B cell (primary cell): ENCODE measurements at places on chromosomes 6 and 20. TPM values are rescaled to one million over a fixed set of nuclear protein-coding genes. Genes with fewer than 3 reads are reported as not detected.

DNA sequence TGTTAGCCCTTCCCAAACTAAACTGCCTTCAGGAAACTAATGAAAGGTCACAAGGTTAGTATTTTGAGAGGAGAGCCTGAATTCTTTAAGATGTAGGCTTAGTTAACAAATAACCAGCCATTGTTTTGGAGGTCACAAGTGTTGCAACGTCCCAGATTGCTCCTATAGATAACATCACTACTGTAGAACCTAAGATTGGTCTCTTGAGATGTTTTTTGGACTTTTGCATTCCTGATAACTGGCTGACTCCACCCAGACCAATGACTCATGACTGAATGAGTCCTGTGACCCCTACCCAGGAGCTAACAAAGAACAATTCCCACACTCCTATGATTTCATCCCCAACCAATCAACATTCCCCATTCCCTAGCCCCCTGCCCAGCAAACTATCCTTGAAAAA lies 178.8 kb downstream of the SCP2D1 start:
- no peak for DNase-seq

GRCh38 chr20:46970937-46971630 lies 76.4 kb downstream of the EYA2 start:
- peak; percentile 26 for DNase-seq

GRCh38 chr20:54257071-54257816 lies 49.4 kb downstream of the PFDN4 start:
- no peak for DNase-seq

DNA sequence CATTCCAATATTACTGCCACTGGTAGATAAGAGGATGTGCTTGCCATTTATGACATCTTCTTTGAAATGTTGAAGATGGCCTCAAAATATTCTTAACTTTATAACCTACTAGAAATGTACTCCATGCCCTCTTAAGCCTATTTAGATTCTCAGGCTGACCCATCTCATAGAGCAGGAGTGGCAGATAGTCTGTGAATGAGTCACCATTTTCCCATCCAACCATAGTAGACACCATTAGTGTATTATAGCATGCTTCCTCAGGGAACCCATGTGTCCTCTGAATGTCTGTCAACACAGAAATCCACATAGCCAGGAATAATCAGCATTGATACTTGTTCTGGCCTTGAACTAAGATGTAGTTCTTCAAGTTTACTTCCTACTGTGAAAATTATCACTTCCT lies 150.2 kb downstream of the IMPG1 start:
- no peak for DNase-seq

DNA sequence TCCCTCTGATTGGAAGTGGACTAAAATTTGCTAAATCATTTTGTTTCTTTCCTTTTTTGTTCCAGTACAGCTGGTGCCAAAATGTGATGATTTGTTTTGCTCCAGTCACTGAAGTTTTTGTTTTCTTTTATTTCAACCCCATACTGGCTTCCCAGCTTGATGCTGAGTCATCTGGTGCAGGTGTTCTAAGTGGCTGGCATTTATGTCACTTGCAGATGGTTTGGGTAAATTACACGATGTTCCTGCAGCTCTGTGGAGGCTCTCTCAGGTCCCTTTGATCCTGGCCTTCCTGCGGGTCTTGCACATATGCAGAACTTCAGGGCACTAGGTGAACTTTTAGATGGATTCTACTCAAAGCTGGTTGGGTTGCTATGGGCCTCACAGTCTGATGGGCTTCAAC lies 577.7 kb downstream of the HAO1 start:
- no peak for DNase-seq

GRCh38 chr6:122116119-122116834 lies 283.2 kb upstream of the HSF2 start:
- no peak for DNase-seq

GRCh38 chr6:105691971-105692370 lies 289.1 kb upstream of the PREP start:
- DNase-seq, result no peak

GRCh38 chr20:1241456-1241855 lies 15.6 kb downstream of the RAD21L1 start:
- no peak for DNase-seq

DNA sequence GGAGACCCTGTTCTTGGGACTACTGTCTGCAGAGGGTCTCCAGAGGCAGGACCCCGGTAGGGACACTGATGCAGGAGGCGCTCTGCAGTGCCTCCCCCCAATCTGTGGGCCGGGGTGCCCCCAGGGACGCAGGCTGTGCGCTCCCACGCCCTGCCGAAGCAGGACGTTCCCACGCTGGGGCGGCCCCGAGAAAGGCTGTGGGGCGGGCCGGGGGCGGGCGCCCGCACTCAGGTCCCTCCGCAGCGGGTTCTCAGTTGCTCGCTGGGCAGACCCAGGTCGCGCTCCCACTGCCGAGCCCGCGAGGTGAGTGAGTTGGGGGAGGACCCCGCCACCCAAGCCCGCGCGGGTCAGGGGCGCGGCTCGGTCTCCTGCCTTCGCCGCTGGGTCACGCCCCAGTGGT lies at the start of gene COX4I2:
Gene COX4I2 (plus strand): TSS at position 253 of the 400 bp plus-strand sequence. CDS start 1,106 bp downstream, outside the sequence.
- no peak for DNase-seq

- no peak for DNase-seq
Measured at GRCh38 chr20:60583741-60584140, 625.5 kb downstream of the CDH26 start.

GRCh38 chr20:10540636-10541493 lies 105.8 kb downstream of the SLX4IP start:
- DNase-seq, result no peak

GRCh38 chr20:57632286-57632685 lies 12.1 kb upstream of the ZBP1 start:
- no peak for DNase-seq

SNX3 gene
- polyA plus RNA-seq, result 130 and 164 TPM in 2 replicates

RAET1L gene
- polyA plus RNA-seq, result not detected in 2 replicates
